Stimulated activated CD4-positive, alpha-beta T cell treated with anti-CD3 and anti-CD28 coated beads, Interleukin-1b, Interleukin-23, amount 100 ng/mL, for 1 hour (primary cell): ENCODE measurements at places on chromosomes 6 and 20.
A peak's percentile ranks its signal among the peaks of the same experiment; 100 is the strongest.

DNA sequence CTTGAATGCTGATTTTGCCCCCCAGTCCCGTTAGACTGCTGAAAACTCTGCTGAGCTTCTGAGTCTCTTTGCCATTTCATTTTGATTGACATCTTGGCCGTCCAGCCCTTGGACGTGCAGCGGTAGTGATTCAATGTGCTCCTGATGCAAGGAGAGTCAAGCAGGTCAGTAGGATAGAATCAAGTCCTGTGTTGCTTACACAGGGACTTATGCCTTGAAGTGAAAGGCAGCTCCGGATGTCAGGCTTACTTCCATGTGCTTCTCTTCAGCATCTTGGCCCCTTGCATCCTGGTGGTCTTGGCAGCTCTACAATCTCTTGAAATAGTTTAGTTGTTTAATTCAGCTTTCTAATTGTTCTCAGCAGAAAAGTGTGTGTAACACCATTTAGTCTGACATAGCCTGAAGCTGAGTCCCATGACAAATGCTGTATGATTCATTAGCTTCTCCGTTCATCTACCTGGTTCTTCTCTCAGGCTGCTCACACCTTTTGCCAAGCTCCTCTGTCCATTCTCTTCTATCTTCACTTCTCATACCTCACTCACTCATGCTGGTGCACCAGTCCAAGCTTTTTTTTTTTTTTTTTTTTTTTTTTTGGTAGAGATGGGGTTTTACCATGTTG, 76.0 kb downstream of the EZR start:
- DNase-seq: no peak

- DNase-seq: no peak
Measured at GRCh38 chr20:34976286-34976685, 20.6 kb downstream of the MYH7B start.

GRCh38 chr6:27138837-27139755, 108.4 kb upstream of the PRSS16 start:
- no peak for DNase-seq

GRCh38 chr6:41732591-41733359, 2.6 kb downstream of the TFEB start:
- DNase-seq: no peak

- DNase-seq: no peak
Measured at GRCh38 chr6:170127151-170127550, 163.7 kb downstream of the DLL1 start.

DNA sequence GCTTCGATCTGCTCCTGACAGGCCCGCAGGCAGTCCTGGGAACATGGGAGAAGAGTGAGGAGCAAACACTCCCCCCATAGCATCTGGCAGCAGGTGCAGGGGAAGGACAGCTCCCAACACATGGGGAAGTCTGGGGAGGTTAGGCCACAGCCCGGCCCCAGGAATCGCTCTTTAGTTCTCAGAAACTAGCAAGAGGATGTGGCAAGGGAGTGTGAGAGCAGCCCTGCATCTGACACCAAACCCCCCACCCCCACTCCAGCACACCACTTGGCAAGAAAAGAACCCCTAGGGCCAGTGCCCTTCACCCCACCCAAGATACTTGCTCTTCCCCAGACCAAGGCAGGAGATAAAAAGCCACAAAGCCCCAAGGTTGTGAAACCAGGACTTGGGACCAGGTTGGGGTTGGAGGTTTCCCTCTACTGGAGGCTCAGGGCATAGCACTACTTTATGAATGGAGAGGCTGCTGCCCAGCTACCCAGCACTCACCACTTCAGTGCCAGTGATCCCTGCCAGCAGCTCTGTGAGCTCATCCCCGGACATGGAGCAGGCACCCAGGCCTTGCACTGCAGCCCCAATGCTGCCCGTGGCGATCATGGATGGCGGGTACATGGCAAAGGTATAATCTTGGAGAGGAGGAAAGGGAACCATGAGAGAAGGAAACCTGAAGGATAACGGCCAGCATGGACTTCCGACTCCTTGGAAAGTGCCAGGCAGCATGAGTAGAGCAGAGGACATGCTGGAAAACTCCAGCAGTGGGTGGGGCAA, 5.4 kb downstream of the CCND3 start:
- DNase-seq: peak; percentile 31

DNA sequence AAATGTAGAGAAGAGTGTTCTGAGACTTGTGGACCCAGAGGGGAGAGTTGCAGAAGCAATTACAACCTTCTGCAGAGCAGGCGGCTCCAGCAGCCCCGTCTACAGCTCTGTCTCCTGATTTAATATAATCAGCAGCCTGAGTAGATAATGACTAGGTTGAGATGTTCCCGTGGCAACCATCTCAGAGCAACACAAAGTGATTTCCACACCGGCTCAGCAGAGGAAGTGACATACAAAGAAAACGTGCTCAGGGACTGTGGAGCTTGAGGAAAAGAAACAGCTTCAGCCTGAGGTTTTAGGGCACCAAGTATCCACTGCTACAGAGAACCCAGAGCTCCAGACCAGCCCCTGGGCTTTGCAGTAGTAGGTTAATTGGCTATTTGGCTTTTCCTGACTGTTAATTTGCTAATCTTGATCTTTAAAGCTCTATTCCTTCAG, 136.4 kb downstream of the MTFR2 start:
- no peak for DNase-seq

DNA sequence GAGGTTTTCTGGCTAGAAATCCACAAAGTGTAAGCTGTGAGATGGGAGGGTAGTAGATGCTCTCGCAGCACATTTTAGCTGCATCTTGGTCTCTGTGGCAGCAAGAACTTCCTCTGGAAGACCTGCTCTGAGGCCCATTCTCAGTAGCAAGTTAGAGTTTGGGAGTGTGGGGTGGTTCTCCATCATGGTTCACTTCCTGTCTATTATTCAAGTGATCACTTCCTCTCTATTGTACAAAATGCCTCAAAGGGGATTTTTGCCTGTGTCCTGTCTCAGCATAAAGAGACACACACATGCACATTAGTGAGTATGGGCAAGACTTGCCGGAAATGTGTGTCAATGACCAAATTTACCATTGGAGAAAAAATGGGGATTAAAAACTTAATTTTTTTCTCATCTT, 42.5 kb downstream of the LYRM2 start:
- no peak for DNase-seq

GRCh38 chr6:93731306-93731705, 311.9 kb upstream of the EPHA7 start:
- no peak for DNase-seq

DNA sequence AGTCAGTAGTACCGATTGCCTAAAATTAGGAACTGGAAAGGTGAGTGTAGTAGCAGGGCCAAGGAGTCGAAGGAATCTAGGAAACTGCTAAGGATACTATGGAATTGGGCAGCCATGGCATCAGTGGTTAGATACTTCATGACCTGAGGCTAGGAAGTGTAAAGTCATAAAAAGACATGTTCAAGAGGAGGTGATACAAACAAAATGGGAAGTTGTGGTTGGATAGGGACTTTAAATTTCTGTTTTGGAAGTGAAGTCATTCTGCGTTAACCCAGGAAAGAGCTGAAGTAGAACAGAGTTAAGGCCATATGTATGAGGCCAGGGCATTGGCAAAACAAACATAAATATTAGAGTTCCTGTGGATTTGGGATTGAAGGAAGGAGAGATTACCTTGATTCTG, 88.6 kb upstream of the TMEM181 start:
- DNase-seq: no peak

DNA sequence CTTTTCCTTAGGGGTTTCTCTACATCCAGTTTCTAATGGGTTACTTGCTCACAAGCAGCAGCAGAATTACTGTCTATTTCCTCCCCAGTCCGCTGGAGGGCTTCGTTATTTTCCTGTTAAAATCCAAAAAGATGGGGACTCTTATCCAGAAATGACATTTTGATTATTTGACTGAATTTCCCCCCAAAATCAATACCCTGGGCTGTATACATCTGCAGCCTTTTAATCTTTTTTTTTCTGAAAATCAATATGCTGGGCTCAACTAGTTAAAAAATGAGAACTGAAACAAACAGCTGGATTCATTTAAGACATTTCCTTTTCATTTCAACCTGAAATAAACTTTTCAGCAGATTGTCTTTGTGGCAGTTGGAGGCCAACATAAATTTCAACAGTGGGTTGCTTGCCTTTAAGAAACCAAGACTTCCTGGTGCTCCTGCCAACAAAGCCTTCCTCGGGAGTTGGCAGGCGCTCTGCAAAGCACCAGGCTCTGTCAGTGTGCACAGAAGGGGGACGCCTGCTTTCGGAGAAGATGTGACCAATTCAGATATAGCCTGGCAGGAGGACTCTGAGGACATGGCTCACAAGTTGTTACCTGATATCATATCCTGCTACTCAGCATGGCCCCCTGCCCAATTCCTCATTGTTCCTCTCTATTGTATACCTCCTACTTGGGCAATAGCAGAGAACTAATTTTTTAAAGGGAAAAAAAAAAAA, 204.7 kb upstream of the ARG1 start:
- DNase-seq: no peak

GRCh38 chr20:25608774-25609173, 15.0 kb downstream of the NANP start:
- DNase-seq: no peak

DNA sequence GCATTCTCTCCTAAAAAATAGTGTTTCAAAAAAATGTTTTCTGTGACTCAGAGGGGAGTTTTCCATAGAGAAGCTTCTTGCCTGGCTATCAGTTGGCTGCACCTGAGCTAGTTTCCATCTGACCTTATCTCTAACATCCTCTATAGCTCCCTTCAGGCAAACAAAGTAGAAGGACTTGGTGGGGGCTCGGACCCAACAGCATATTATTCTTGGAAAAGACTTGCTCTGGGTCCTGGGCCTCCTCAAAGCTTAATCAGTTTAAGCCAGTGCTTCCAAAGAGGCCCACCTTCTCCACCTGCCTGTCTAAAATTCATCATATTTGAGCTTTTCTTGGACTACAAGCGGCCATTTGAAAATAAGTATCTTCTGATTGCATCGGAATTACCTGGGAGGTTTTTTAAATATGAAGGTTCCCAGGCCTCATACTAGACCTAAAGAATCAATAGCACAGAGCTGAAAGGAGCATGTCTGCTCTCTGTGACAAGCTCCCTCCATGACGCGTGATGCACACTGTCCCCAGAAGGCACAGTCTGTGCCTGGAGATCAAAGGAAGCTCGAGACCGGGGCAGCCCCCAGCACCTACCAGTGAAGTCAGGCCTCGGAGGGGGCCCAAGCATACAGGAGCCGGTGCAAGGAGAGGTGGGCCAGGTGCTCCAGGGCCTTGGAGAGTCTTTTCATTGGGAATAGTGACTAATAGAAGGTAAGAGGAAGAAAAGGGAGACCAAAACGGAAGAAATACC, 80.6 kb upstream of the HIVEP1 start:
- no peak for DNase-seq

DNA sequence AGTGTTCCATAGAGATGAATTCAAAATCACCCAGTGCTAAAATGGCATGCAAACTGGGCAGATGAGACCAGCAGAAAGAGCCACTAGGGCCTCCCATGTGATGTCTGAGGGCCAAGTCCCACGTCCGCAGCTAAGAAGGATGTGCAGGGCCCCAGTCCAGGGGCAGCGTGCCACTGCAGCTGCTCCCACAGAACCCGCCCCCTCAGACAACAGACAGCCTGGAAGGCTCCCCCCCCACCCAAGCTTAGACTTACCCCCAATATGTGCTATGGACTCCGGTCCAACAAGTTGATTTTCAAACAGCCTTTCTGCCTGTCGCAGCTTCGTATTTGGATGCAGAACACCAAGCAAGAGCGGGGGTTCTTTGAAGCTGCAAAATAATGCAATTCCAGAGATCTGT, 14.0 kb downstream of the APMAP start:
- no peak for DNase-seq

DNA sequence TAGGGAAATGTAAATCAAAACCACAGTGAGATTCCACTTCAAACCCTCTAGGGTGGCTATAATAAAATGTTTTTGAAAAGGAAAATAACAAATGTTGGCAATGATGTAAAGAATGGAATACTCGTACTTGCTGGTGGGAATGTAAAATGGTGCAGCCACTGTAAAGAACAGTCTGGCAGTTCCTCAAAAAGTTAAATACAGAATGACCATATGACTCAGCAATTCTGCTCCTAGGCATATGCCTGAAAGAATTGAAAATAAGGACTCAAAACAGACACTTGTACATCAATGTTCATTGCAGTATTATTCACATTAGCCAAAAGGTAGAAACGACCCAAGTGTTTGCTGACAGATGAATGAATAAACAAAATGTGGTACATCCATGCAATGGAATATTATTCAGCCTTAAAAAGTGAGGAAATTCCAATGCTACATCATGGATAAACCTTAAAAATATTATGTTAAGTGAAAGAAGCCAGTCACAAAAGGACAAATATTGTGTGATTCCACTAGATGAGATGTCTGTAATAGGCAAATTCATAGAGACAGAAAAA, 10.2 kb upstream of the RNF114 start:
- DNase-seq: no peak

GRCh38 chr6:105994118-105994590, 92.0 kb upstream of the PRDM1 start:
- peak; percentile 21 for DNase-seq

DNA sequence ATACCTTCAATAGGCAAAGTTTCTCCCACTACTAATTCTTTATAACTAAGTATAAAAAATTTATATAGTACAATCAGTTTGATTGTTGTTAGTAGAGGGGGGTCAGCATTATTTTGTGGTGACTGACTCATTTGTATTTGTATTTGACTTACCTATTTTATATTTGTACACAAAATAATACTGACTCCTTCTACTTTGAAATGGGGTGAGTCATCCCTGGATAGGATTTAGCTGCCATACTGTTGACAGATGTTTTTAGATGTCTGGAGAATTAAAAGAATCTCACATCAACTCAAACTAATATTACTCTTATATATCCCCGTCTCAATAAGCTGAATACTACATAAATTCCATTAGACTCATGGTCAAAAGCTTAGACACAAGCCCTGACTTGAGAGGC, 114.9 kb downstream of the FRK start:
- no peak for DNase-seq

DNA sequence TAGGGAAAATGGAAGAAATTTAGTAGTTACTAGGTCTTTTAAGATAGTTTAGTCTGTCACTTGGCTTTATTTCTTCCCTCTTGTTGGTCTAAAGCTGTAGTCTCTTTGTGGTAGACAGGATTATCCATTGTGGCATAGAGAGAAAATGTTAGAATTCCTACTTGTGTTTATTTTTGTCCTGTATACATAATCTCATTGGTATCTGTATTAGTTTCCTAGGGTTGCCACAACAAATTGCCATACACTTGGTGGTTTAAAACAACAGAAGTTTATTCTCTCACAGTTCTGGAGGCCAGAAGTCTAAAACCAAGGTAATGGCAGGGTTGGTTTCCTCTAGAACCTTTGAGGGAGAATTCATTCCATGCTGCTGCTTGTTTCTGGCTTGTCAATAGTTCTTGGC, 119.4 kb downstream of the ZFAND3 start:
- DNase-seq: no peak
